GM12878 (cell line): ENCODE measurements at places on chromosomes 4 and X. TPM values are rescaled to one million over a fixed set of nuclear protein-coding genes. Genes with fewer than 3 reads are reported as not detected.

The ITM2A gene
- 32.8 and 36.0 TPM in 2 replicates for total RNA-seq

The CXCL5 gene
- not detected in 2 replicates for total RNA-seq

The ABCD1 gene
- total RNA-seq = 6.5 and 6.8 TPM in 2 replicates

GRCh38 chr4:7202411-7202810 lies 10.1 kb downstream of the SORCS2 start:
- no peak overlapping the region for H3K4me3 ChIP-seq
- peaks cover 5% of the 10 kb centered on the region for H3K27me3 ChIP-seq
- no peak overlapping the region for H3K27ac ChIP-seq
- no peaks in the 10 kb centered on the region for H3K36me3 ChIP-seq

DNA sequence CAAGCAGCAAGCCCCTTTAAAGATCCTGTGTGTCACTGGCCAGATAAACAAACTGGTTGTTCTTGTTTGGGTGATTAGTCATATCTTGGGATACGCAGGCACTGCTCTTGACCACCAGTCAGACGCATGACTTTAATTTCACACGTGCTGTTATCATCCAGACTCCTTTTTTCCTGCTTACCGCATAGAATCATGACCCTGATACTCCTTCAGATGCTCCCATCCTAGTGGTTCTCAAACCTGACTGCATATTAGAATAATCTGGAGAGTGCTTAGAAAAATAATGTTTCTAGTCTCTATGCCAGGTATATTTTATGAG lies 78.8 kb downstream of the CLDN22 start:
- H3K27me3 ChIP-seq = no peaks in the 10 kb centered on the region
- no peaks in the 10 kb centered on the region for H3K36me3 ChIP-seq
- no peaks in the 10 kb centered on the region for H3K4me1 ChIP-seq
- no peak overlapping the region for H3K27ac ChIP-seq

DNA sequence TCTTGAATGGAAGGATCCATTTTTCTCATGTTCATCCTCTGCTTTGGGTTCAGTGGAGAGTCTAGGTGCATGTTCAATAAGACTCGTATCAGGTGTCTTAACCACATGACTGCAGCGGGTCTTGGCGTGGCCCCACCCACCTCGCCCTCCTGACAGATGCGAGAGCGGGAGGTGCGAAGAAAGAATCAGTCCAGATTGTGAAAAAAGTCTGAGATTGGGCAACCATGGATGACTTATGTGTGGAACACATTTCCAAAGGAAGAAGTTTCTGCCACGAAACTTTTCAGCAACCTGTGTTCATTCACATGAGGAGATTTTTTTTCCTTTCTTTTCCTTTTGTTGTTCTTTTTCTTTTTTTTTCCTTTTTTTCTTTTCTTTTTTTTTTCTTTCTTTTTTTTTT lies 66.8 kb downstream of the NSD2 start:
- no peak overlapping the region for H3K27ac ChIP-seq
- H3K4me1 ChIP-seq = no peaks in the 10 kb centered on the region
- H3K27me3 ChIP-seq = no peaks in the 10 kb centered on the region
- DNase-seq = no peak
- no peak overlapping the region for H3K4me3 ChIP-seq
